Naive thymus-derived CD4-positive, alpha-beta T cell (primary cell): ENCODE measurements at places on chromosomes 3 and 15. TPM values are rescaled to one million over a fixed set of nuclear protein-coding genes. Genes with fewer than 3 reads are reported as not detected.

Gene SPTBN5
- total RNA-seq: 1.6 TPM

Gene GPR149
- not detected for total RNA-seq

Gene RTP1
- total RNA-seq: not detected

Gene ITIH3
- not detected for total RNA-seq

DNA sequence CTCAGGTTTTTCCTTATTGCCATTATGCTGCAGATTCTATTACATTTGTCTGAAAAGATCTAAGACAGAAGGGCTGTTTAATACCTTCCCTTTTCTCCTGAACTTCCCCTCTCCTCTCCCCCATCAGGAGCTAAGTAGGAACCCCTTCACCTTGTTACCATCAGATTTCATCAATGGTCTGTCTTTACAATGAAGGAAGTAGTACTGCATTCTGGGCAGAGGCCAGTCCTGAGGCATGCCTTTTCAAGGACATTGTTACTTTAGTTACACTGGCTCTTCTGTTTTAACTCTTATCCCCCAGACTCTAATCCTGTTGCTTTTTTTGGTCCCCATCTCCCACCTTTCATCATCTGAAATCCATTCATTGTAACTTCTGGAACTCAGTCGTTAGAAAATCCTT lies 8.1 kb downstream of the CTNNB1 start:
- DNase-seq: no peak

GRCh38 chr15:52463638-52464037 lies 65.0 kb downstream of the MYO5A start:
- DNase-seq: no peak

DNA sequence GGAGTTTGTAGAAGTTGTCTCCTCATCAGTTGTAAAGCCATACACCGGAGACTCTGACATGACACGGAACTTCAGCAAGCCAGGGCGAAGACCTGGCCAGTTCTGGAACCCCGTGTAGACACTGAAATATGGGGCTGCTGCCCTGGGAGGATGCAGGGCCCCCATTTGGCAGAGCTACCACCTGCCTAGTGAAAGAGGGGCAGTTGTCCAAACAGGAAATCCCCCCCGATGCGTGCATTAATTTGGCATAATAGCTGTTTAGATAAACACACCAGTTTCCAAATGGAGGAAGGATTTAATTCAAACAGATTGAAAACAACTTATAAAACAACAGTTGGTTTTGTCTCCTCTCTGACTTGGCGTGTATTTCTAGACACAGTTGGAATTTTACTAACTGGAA lies 357.2 kb downstream of the GABRG3 start:
- no peak for DNase-seq

GRCh38 chr15:25775317-25775912 lies 87.7 kb downstream of the ATP10A start:
- DNase-seq: no peak

Gene IQCF6
- not detected in 2 replicates for total RNA-seq

DNA sequence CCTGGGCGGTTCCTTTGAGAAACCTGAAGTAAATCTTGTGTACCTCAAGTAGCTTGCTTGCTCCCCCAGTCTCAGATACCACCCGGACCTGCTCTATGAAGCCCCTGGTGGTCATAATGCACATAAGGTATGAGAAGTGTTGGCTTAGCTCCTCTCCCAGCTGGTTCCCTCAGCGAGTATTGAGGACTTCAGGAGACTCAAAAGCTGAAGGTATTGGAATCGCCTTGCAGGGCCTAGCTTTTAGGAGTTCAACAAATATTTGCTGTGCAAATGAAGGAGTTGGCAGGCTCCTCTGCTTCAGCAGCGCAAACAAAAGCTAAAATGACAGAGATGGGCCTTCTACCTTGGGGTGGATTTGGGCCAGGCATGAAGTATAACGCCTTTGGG lies 1.7 kb downstream of the CMTM8 start:
- peak; percentile 31 for DNase-seq

GRCh38 chr3:142615171-142615570 lies 19.0 kb downstream of the PLS1 start:
- DNase-seq: no peak

GRCh38 chr3:48585411-48585810 lies 9.7 kb downstream of the COL7A1 start:
- no peak for DNase-seq

GRCh38 chr15:25802285-25802830 lies 60.8 kb downstream of the ATP10A start:
- DNase-seq: no peak

Gene VGLL4
- 36.2 TPM for total RNA-seq

DNA sequence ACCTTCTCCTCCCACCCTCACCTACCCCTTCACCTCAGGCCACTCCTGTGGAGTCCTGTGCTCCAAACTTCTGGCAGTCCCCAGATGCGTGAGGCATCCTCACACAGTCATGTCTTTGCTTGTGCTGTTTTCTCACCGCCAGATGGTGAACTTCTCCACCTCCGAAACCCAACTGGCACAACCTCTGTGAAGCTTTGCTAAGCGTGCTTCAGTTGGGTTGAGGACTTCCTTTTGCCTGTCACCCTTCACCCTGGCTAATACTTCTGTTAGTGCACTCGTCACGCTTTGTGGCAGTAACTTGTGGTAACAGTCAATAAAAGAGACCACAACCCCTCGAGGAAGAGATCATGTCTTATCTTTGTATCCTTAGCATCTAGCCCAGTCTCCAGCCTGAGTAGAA lies 42.0 kb upstream of the SKOR1 start:
- peak; percentile 26 for DNase-seq
